ENCODE measurements at places on chromosomes 2 and 18.

- H3K27me3 ChIP-seq = no peaks in the 10 kb centered on the region
- no peaks in the 10 kb centered on the region for H3K36me3 ChIP-seq
- H3K27ac ChIP-seq = no peak overlapping the region
- no peaks in the 10 kb centered on the region for H3K4me1 ChIP-seq
- no peak for ATAC-seq
- H3K4me3 ChIP-seq = no peak overlapping the region
These were observed 2045.9 kb upstream of the CELF4 start for GRCh38 chr18:39611381-39612100.

DNA sequence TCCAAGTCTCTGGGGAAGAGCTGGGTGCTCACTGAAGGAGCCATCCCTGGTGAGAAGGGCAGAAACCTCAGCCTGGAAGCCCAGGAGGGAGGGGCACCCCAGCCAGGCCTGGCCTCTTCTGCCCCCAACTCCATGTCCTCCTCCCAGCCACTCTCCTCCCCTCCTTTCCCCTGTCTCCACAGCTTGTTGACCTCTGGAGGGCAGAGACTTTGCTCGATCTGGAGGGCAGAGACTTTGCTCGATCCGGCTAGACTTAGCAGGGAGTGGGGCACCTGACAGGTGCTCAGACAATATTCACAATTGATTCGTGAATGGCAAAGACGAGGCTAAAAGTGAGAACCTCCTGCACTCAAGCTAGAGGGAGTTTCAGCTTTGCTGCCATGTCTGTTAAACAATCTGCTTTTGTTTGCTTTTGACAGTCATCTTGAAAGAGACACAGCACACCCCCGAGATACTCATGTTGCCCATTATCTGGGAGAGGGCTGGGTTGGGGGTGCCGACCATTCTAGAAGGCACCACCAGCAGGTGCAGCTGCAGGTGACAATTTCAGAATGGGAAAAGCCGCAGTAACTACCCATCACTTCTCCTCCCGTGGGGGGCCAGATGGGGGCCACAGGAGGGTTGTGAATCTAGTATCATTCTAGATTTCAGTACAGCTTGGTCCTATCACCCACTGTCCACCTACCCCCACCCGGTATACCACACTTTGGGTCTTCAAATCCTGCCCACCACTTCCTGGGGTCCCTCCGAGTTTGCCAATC is 54.8 kb downstream of the DNMT3A start:
- no peak for ATAC-seq
- no peak overlapping the region for H3K27ac ChIP-seq
- H3K36me3 ChIP-seq = no peaks in the 10 kb centered on the region
- H3K27me3 ChIP-seq = no peaks in the 10 kb centered on the region
- H3K4me1 ChIP-seq = peaks cover 9% of the 10 kb centered on the region

GRCh38 chr2:46634905-46635304 is 155.5 kb downstream of the TMEM247 start:
- H3K27me3 ChIP-seq = no peaks in the 10 kb centered on the region
- no peak for ATAC-seq
- H3K4me1 ChIP-seq = no peaks in the 10 kb centered on the region
- H3K36me3 ChIP-seq = peaks cover 29% of the 10 kb centered on the region
- no peak overlapping the region for H3K4me3 ChIP-seq
- H3K27ac ChIP-seq = no peak overlapping the region

GRCh38 chr2:172860336-172860707 is 124.7 kb downstream of the RAPGEF4 start:
- ATAC-seq = no peak
- H3K27ac ChIP-seq = no peak overlapping the region
- H3K27me3 ChIP-seq = no peaks in the 10 kb centered on the region
- peaks cover 7% of the 10 kb centered on the region for H3K4me1 ChIP-seq

DNA sequence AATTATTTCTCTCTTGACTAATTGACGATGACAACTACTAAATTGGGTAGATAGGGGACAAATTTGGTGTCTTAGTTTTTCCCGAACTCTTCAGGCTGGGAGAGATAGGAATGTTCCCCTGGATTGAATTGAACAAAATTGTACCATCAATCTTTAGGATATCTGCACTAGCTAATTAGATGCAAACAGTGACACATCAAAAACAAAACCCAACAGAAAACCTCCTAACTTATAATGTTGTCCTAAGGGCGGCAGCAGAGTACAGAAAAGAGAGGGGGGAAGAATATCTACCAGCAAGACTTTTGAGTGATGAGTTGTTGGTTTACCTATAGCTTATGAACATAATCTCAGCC is 342.9 kb downstream of the INSIG2 start:
- no peak overlapping the region for H3K27ac ChIP-seq
- no peaks in the 10 kb centered on the region for H3K36me3 ChIP-seq
- H3K4me3 ChIP-seq = no peak overlapping the region
- no peaks in the 10 kb centered on the region for H3K4me1 ChIP-seq

DNA sequence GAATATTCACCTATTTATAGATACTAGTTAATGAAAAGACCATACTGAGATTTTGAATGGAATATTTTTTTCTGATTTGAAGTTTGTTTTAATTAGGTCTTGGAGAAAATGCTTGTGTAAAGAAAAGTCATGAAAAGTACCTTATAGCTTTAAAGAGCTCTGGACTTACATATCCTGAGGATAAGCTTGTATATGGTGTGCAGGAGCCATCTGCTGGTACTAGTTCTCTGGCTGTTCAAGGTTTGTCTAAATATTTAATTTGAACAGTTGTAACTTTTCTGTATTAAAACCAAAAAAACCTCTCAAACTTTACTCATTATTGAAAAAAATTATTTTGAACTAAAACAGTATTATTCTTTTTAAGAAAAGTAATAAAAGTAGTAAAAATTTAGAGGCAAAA is 50.1 kb downstream of the UBR3 start:
- H3K36me3 ChIP-seq = peaks cover 24% of the 10 kb centered on the region
- no peak overlapping the region for H3K27ac ChIP-seq
- H3K4me3 ChIP-seq = no peak overlapping the region
- no peak for ATAC-seq
- no peaks in the 10 kb centered on the region for H3K4me1 ChIP-seq
- H3K27me3 ChIP-seq = no peaks in the 10 kb centered on the region

Data from gastroesophageal sphincter (tissue), 4 donors.